ENCODE measurements at places on chromosomes 7 and 10.

DNA sequence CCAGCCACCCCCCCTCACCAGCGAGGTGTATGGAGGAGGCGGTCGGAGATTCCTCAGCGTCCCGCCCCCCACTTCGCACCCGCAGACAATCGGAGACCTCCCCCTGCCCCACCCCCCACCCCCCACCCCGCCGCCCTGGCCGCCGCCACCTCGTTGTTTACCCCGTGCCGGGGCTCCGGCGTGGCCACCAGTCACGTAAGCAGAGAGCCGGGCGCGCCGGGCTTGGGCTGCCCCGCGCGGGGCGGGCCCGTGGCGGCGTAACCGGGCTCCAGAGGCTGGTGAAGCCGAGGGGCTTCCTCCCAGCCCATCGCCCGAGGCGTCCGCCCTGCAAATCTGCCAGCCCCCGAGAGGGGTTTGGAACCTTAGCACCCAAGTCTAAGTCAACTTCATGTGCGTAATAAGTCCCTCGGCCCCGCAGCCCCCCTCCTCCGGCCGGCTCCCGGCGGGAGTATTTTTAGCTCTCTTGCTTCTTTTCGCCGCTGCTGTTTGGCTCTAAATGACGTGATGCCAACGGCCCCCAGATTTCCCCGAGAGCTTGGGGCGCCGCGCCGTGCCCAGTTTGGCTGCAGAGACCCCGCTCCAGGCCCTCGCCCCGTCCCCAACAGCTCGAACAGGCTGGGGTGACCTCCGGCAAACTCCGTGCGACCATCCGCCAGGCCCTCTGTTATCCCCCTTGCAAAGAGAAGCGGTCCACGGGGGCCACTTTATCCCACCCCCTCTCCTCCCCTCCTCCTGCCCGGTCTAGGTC, 2.7 kb downstream of the MXI1 start:
- DNase-seq: no peak

- no peak for DNase-seq
Measured at GRCh38 chr10:12214763-12215218, 18.8 kb downstream of the CDC123 start.

DNA sequence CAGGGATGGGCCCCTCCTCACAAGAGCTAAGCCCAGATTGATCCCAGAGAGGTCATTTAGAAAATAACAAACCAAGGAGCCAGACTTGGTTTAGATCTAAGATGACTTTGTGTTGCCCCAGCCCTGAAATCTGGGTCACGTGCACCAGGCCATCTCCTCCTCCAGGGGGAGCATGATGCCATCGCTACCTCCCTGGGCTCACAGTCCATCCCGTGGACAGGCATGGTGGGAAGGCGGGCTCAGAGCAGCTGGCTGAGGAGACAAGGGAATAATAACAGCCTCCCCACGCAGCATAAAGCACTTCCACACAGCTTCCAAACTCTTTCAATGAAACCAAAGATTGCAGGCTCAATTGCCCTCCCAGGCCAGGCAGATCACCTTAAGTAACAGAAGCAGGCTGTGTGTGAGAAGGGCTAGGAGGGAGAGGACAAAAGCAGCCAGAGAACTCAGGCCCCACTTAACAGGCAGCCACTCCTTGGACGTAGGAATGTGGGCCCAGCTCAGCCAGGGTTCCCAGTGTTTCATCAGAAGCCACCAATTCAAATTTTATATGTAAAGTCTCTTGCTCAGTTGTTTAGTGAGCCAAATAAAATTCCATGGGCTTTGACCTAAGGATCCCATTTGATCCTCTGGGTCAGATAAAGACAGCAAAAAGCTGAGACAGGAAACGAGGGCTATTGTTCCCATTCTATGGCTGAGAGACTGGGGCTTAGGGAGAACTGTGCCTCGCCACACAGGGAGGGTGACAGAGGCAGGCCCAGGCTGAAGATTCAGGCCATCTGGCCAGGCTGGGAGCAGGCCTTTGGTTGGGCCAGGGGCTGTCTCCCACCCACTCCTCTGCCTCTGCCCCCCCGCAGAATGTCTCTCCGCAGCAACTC, 100.2 kb downstream of the COL13A1 start:
- DNase-seq: no peak

GRCh38 chr7:84823530-84823929, 363.3 kb downstream of the SEMA3D start:
- DNase-seq: no peak

- DNase-seq: no peak
Measured at GRCh38 chr7:135844903-135845302, 96.3 kb upstream of the FAM180A start.

DNA sequence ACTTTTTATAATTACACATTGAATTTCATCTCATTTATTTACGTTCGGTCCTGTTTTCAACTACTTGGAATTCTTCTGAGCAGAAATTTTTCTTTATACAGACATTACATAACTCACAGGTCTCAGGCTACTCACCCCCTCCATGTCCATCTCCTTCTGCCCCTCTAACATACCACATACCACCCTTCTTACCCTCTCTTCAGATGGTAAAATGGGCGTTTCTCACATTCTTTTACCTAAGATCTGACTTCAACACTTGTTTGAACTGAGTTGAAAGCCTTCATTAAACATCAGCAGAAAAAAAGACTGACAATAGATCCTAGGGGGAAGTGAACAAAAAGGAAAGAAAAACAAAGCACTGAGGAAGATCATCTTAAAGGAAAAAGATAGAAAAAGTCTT, 309.7 kb downstream of the CTNNA3 start:
- no peak for DNase-seq

GRCh38 chr10:116164291-116164690, 108.7 kb downstream of the GFRA1 start:
- no peak for DNase-seq

DNA sequence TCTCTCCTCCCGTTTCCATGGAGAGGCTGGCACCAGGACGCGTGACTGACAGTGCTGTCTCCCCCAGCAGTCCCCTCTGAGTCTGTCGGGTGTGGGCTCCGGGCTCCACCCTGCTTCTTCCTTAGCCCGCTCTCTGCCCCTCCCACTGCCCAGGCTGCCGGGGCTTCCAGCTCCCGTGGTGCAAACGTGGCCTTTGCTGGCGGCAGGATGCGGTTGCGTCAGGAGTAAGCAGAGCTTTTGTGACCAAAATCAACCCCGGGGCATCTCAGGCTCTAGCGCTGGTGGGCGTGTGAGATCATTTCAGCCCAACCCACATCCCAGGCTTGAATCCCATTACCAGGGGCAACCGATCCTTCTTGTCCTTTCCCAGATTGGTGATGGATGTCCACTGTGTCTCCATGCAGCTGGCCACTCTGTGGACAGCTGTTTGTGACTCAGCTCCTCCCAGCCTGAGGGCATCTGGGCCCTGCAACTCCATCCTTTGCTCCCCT, 28.2 kb downstream of the PTPRE start:
- DNase-seq: no peak

- no peak for DNase-seq
Measured at GRCh38 chr10:103627111-103627892, 133.8 kb downstream of the NEURL1 start.

DNA sequence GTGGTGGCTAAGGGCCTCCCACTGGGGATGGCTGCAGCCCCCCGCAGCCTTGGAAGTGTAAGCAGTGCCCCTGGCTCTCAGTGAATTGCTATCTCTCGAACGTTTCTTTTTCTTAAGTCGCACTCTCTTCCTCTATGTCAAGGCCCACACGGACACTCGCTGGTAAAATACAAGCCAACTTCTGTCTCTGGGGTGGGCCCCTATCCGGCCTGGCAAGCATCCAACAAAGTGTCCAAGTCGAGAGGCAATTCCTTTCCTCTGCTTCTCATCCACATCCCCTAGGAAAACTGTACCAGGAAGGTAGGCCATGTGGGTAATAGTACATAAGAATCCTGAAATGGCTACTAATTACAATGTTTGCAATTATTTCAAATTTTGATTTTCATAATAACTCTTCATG, 194.9 kb upstream of the MGMT start:
- DNase-seq: no peak

- DNase-seq: no peak
Measured at GRCh38 chr7:32410545-32410944, 79.6 kb downstream of the LSM5 start.

- no peak for DNase-seq
Measured at GRCh38 chr10:12699258-12699700, 302.2 kb downstream of the CCDC3 start.
